NCI-H2029 (cell line): ENCODE measurements at places on chromosomes 16 and 17.
A peak's percentile ranks its signal among the peaks of the same experiment; 100 is the strongest.

DNA sequence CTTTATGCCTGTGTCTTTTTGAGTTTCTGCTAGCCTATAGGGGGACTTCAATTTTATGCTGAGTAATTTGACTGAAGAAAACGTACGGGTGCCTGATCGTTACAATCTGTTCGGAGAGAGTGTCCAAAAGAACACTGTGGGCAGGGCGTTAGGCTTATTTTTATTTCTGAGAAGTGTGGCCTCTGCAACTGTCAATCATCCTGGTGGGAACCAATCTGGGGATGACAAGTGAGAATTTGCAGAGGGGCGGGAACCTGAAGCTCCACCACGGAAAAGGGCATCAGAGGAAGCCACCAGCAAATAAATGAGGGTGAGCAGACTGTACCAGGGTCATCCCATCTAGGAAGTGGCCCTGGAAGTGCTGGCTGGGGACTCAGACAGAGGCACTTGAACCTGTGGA is 12.0 kb upstream of the CDYL2 start:
- DNase-seq = no peak

DNA sequence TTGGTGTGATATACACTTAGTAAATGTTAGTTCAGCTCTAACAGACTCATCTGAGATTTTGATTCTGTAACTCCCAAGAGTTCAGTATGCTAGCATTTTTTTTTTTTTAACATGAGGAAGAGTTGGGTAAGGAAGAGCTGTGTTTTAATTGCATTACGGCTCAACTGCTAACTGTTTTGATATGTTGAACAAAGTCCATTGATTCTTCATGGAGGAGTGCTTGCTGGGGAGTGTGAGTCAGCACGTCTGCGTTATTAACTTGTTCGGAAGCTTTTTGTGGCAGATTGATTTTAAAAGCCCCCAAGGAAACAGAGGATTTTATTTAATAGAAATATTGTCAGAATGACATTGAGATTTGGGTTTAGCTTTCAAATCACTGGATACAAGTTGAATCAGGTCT is 45.8 kb downstream of the PITPNC1 start:
- no peak for DNase-seq

GRCh38 chr17:50149417-50150353 is 792 bp downstream of the PPP1R9B start:
- peak; percentile 38 for DNase-seq

DNA sequence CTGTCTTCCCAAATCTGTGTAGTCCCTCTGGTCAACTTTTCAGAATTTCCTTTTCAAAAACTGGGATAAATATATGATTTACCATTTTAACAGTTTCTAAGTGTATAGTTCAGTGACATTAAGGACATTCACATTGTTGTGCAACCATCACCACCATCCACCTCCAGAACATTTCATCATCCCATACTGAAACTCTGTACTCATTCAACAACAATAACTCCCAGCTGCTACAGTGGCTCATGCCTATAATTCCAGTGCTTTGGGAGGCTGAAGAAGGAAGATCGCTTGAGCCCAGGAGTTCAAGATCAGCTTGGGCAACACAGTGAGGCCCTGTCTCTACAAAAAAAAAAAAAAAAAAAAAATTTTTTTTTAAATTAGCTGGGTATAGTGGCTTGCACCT is 131.0 kb downstream of the AATF start:
- no peak for DNase-seq

DNA sequence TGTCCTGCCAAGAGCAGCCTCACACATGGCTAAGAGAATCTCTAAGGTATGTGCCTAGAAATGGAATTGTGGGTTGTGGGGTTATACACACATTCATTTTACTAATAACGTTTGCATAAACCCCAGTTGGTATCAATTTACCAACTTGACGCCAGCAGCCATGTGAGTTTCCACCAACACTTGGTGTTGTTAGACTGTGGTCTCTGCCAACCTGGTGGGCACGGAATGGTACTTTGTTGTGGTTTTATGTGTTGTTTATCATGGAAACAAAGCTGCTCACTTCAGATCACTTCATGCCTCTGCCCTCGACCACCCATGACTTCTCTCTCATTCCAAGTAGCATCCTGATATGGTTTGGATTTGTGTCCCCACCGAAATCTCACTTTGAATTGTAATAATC is 152.0 kb upstream of the CDC42EP4 start:
- no peak for DNase-seq

GRCh38 chr16:84690088-84690819 is 9.5 kb upstream of the USP10 start:
- DNase-seq = no peak

DNA sequence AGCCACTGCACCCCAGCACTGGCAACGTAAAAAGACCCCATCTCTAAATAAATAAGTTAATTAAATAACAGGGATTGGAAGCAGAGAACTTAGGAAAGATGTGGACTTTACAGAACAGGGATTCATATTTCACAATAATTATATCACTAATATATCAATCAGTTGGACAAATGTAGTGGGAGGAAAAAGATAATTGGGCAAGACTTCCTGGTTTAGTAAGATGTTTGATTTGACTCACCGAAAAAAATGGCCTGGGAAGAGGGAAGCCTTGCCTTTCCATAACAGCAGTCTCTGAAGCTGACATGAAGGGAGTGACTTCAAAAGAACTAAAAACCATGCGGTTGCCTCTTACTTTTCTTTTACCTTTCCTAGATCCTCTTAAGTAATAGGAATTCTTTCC is 15.2 kb upstream of the C17orf78 start:
- no peak for DNase-seq

GRCh38 chr17:50944902-50945720 is 79.0 kb upstream of the TOB1 start:
- no peak for DNase-seq

- no peak for DNase-seq
Observed at GRCh38 chr17:73411313-73411747, 99.5 kb upstream of the CDC42EP4 start.

- no peak for DNase-seq
Observed at GRCh38 chr17:74325376-74325742, 667 bp upstream of the KIF19 start.

DNA sequence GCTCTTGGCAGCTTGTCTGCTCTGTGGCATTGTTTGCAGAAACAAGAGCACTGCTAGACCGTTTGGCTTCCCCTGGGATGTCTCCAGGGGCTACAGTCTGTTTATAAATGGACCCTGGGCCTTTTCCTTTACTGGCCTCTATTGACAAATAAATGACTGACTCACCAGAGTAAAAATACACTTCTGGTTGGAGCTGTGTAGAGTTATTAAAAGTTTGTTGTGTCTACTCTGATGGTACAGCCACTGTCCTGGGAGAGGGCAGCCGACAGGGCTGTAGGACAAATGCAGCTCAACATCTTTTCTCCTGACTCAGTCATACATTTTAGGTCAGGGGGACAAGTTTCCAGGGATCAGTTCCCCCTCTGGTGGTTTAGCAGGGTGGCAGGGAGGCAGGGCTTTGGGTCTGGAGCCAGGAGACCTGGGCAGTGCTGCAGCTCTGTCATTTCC is 30.0 kb downstream of the FOXL1 start:
- no peak for DNase-seq

DNA sequence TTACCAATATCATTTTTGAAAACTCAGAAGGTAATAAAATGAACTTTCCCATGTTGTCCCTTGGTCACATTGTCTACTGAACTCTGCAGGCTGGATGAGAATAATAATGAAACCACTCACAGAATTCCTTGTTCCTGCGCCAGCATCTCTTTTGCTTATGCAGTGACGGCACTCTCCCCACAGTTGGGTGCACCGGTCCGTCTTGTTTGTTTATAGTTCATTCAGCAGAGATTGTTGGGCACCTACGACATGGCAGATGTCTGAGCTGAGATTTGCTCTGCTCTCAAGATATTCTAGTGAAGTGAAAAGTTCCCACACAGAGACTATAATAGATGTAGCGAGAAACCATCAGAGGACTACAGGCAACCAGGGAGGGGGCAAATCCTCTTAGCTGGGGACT is 375.7 kb upstream of the CDH11 start:
- no peak for DNase-seq

DNA sequence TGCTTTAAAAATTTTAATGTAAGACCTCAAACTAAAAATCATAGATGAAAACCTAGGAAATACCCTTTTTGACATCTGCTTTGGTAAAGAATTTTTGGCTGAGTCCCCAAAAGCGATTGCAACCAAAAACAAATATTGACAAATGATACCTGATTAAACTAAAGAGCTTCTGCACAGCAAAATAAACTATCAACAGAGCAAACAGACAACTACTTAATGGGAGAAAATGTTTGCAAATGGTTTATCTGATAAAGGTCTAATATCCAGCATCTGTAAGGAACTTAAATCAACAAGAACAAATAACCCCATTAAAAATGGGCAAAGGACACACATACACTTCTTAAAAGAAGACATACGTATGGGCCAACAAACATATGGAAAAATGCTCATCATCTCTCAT is 242.5 kb downstream of the BCAS3 start:
- no peak for DNase-seq

- DNase-seq = no peak
Observed at GRCh38 chr17:35171834-35172233, 22.4 kb downstream of the SLC35G3 start.

DNA sequence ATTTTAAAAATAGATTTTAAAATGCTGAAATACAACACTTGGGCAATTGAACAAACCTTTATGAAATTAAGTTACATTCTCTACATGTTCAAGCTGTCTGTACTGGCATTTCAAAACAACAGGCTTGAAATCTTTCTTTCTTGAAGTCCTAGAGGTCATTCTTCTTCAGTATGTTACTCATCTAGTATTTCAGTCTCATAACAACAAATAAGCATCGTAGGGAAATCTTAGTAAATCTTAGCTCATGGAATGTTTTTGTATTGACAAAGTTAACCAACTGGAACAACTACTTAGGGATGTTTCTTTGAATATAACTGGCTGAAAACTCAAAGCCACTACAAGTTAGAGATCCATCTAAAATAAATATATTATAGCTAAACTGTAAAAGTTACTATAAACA is 96.6 kb downstream of the KIF2B start:
- DNase-seq = no peak

DNA sequence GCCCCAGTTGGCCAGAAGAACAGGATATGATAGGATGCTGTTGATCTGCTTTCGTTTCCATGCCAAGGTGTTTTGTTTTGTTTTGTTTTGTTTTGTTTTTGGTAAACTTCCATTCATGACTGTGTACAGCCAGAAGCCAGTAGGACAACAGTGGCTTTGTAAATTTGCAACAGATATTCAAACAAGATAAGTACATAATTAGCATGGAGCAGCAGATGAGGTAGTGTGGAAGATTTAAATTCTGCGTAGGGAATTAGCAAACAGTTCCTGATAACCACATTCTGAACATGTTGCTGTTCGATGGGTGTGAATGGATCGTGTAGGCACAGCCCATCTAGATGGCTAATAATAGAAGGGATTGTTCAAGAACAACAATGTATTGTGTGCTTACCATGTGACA is 1080.1 kb upstream of the RBFOX1 start:
- no peak for DNase-seq

DNA sequence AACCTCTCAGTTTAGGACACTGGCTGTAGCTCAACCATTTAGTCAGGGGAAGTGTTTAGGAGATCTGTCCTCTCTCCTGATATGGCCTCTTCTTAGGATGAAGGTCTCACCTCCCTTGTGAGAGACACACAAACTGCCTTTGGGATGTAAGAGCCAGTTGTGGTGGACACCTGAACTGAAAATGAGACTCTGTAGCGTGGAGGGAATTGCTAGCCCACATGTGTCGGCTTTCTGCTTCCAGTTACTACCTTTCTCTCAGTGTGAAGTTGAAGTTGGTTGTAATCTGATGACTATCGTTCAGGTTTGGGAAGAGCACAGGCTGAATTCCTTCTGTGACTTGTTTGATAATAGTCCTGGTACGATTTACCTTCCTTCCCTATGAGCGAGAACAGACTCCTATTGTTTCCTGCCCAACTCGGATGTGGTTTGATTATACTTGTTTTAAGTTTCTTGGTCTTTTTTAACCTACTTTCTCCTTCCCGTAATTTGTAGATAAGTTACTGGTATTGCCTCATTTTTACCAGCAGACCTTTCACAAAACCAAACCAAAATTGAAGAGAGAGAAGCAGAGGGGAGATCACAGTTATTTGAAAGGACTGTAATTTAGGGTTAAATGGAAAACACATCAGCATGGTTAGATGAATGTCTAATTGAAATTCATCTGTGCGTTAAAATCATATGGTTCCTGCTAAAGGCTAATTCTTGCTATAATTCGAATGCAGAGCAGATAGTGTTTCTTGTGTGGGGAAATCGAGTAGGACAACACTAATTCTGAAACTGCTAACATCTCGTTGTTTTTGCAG is 43.2 kb downstream of the CLEC16A start:
- DNase-seq = no peak

GRCh38 chr16:72847187-72848027 is 200.5 kb downstream of the ZFHX3 start:
- DNase-seq = no peak

- no peak for DNase-seq
Observed at GRCh38 chr16:58409316-58409973, 17.2 kb downstream of the GINS3 start.

GRCh38 chr17:64978138-64978537 is 58.9 kb upstream of the LRRC37A3 start:
- no peak for DNase-seq

DNA sequence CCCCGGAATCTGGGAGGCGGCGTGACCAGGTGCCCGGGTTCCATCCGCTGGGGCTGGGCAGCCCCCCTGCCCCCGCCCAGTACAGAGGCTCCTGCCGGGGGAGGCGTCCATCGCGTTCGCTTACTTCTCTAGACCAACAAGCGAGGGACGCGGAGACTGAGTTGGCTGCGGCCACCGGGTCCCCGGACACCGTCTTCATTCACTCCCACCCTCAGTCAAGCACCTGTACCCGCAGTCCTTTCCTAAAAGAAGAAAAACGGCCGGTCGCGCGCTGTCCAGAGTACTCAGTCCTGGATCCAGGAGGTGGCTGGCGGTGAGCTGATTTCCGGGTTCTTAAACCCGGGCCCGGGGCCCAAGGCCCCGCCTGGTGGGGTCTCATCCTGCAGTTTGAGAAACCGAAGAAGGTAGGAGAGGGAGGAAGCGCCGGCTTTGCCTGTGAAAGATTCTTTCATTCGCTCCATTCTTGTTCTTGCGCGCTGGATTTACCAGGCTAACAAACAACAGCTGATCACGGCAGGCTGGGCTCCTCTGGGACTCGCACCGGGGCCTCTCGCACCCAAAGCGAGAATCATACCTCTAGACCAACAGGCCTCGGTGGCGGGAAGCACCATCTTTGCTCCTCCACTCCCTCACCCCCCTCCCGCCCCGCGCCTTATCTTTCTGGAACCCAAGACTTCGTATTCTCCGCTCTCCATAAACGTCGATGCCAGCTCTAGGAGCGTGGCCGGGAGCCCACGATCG is 17.4 kb upstream of the OR1F1 start:
- DNase-seq = no peak

GRCh38 chr17:77321649-77322513 is 181.1 kb downstream of the SEC14L1 start:
- no peak for DNase-seq

- DNase-seq = no peak
Observed at GRCh38 chr17:78558989-78559388, 18.2 kb downstream of the DNAH17 start.
